ENCODE measurements at places on chromosomes 2 and 18.

DNA sequence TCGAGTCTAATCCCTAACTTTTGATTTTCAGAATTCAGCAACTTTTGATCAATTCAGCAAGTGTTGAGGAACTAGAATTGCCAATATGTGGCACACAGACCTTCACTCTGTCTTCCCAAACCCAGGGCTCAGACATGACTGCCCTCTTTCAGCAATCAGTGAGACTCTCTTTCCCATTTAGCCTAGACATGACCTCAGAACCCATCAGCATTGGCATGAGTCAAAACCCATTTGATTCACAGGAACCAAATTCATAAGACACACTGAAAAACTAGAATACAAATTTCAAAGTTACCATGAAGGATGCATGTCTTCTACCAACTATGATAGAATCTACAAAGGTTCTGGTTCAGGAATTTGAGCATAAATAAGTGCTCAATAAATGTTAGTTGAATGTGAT, 113.6 kb upstream of the MAP3K20 start:
- no peak for DNase-seq

GRCh38 chr2:196914867-196915460, 11.5 kb downstream of the PGAP1 start:
- peak; percentile 38 for DNase-seq

DNA sequence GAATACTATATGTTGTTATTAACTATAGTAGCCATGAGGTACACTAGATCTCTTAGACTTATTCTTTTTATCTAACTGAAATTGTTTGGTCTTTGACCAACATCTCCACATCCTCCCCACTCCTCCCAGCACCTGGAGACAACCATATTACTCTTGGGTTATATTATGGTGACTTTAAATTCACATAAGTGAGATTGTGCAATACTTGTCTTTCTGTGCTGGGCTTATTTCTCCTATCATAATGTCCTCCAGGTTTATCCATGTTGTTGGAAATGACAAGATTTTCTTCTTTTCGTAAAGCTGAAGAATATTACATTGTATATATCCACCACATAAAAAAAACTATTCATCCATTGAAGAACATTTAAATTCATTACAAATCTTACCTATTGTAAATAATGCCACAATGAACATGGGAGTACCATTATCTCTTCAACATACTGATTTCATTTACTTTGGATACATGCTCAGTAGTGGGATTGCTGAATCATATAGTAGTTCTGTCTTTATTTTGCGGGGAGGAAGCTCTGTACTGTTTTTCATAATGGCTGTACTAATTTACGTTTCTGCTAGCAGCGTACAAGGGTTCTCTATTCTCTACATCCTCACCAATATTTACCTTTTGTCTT, 159.2 kb upstream of the SCN7A start:
- DNase-seq: no peak

DNA sequence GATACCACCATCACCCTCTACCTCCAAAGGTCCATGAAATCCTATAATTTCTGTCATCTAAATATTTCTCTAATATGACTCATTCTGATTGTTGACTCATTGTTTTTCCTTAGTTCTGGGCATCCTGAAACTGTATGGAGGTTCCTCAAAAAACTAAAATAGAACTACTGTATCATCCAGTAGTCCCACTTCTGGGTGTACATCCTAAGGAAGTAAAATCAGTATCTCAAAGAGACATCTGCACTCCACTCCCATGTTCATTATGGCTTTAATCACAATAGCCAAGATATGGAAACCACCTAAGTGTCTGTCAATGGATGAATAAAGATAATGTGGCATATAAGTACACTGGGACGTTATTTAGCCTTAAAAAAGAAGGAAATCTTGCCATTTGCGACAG, 125.8 kb upstream of the MYO3B start:
- DNase-seq: no peak

GRCh38 chr2:154452906-154453493, 245.5 kb upstream of the KCNJ3 start:
- DNase-seq: no peak

DNA sequence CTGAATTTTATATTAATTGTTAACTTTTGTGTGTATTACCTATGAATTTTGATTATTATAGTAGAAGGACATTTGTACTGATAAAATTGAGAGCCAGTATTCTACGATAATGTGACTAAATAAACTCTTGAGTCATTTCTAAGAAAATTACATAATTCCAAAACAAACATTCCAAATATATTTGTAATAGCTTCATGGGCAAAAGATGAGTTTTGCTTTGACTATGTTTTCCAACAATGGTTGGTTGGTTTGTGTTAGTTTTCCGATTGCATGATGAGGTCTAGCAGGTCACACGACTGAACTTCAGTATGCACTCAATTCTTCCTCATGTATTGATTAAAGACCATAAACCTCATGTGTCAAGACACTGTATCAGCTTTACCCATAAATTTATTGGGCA, 71.7 kb upstream of the WDR75 start:
- no peak for DNase-seq

DNA sequence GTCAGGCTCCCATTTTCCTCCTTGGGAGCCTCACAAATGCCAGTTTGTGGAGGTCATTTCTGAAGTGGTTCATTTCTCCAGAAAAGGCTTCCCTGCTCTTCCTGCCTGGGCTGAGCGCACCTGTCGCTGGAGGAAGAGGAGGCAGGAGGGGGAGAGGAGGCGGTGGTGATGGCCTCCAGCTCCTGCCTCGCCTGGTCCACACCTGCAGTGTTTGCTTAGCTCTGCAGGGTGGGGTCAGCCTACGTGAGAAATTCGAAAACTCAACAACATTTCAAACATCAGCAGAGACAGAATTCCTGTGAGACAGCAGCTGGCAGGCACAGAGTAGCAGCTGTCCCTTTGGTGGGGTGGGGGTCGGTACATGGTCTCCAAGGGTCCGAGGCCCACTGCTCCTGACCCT, 7.9 kb downstream of the IMPA2 start:
- DNase-seq: no peak

DNA sequence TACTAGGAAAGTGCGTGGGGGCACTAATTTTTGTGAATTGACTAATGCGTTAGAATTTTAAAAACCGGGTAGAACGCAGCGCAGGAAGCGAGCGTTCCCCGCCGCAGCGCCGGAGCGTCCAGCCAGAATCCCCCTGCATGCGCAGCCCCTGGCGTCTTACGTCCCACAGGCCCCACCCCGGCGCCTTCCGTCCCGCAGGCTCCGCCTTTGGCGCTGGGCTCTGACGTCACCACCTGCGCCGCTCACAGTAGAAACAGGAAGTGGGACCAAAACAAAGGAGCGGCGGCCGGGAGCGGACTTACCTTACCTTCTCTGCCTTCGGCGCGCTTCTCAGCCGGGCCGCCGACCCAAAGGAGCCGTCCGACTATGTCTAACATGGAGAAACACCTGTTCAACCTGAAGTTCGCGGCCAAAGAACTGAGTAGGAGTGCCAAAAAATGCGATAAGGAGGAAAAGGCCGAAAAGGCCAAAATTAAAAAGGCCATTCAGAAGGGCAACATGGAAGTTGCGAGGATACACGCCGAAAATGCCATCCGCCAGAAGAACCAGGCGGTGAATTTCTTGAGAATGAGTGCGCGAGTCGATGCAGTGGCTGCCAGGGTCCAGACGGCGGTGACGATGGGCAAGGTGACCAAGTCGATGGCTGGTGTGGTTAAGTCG, at the start of gene CHMP1B:
TSS of gene CHMP1B (plus strand) at position 268 of the 660 bp plus-strand sequence. CDS start at position 367, 99 bp downstream.
- DNase-seq: peak; percentile 97

- DNase-seq: no peak
Measured at GRCh38 chr2:154697418-154698252, 860 bp upstream of the KCNJ3 start.

- no peak for DNase-seq
Measured at GRCh38 chr2:38810488-38810887, 32.5 kb downstream of the GEMIN6 start.

DNA sequence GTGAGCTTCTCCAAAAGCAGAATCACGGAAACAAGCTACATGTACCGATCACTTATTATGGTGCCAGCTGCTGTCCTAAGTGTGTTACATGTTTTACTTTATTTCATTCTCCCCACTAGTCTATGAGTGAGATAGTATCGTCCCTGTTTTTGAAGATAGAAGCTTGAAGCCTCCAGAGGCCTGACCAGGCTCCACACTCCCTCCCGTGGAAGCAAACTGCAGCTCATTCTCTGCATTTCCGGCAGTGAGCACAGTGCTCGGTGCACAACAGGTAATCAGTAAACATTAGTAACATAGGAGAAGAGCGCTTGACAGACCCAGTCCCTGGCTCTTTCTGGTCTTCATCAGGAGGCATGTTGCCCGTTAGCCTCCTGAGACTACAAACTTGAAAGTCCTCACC, 72.9 kb downstream of the ZBTB7C start:
- no peak for DNase-seq

- no peak for DNase-seq
Measured at GRCh38 chr2:224466304-224466895, 64.5 kb upstream of the FAM124B start.

- DNase-seq: no peak
Measured at GRCh38 chr2:65799141-65799854, 366.9 kb upstream of the SPRED2 start.

DNA sequence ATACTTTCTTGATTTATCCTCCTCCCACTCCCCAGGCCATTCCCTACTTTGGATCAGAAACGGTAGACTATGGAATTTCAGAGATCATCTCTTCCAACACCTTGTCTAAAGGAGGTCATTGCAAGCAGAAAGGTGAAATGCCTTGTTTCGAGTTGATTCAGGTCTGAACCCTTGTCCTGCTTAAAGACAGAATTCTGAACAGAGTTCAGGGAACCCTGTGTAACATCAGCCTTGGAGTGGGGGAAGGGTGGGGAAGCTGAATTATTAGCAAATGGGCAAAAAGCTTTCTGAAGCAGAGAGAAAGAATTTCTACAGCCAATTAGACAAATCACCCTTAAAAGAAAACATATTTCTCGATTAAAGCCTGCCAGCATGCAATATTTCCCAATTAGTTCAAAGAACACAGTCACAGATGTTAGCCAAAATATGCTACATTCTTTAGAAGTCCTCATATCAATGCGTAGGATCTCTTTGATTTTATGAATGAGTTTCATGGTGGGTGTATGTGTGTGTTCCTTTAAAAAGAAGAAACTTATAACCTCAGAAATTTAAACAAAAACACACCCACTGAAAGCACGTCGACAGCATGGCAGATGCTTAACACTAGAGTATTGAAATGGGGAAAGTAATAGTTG, 353.1 kb downstream of the RND3 start:
- no peak for DNase-seq

GRCh38 chr18:45066210-45066609, 385.5 kb downstream of the SETBP1 start:
- no peak for DNase-seq

DNA sequence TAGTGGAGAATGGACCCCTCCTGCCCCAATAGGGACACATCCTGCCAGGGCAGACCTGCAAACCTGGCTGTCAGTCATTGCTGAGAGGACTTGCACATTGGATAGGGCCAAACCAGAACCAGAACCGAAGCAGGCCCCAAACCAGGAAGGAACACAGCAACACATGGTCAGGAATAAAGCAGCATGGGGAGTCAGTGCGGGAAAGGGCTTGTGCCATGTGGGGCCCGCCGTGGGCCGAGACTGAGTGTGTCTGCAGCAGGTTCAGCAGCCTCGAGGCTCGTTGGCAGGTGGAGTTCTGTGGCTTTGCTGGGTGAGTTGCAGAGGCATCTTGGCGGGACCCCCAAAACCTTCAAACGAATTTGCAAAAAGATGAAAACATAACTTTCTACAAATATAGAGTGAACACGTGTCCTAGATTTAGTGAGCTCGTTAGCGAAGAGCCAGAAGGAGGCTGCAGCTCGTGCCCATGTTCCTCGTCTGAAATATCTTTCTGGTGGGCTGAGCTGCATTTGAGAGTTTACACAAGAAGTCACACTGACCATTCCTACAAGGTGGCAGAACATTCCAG, 44.9 kb upstream of the LDLRAD4 start:
- no peak for DNase-seq

Measured in CD4-positive, alpha-beta T cell (primary cell).